ENCODE measurements at places on chromosomes 7 and 10.

DNA sequence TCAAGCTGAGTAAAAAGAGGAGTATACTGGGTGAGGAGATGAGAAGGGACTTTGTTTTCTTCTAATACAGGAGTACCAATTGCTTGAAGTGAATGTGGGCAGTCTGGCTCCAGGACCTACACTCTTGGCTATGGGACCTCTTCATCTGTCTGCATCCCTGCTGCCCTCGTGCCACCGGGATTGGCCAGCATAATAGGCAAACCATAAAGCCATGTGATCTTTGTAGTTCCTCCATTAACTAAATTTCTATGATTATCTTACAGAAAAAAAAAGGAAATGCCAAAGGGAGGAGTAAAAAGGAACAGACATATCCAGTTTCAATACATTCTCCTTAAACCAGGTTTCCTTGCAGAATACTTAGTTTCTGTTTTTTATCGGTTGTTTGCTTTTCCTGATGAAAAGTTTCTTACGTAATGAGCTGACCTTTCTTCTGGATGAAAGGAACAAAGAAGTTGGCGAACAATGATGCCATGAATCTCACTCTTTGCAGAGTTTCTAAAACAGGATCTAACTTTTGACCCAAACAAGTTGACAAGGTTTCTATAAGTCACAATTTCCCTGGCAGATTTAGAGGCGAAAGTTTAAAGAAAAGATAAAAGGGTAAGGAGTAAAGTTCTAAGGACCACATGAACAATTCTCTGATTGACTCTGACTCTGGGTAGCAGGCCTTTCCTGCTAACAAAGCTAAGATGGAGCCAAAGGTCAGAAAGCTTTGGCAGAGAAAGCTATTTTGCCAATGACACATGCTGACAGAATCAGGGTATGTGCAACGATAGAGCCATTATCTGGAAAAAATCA is 54.1 kb downstream of the LAMB1 start:
- DNase-seq, result no peak

- DNase-seq, result no peak
Measured at GRCh38 chr10:113161066-113161465, 211.0 kb downstream of the TCF7L2 start.

DNA sequence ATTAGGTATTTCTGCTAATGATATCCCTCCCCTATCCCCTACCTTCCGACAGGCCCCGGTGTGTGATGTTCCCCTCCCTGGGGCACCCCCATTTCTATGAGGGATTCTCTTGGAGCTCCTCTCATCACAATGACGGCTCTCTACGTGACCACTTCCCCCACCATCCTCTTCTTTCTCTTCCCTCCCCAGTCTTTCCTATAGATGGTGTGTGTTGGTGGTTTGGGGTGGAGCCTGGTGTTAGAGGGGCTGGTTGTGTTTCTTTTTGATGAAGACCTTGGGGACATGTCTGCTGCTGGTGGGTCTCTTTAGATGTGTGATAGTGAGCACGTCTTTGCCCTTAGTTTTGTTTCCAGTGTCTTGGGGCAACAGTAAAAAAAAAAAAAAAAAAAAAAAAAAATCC is 28.6 kb downstream of the RPS24 start:
- no peak for DNase-seq

GRCh38 chr10:29857843-29858701 is 201.3 kb downstream of the JCAD start:
- DNase-seq, result no peak

DNA sequence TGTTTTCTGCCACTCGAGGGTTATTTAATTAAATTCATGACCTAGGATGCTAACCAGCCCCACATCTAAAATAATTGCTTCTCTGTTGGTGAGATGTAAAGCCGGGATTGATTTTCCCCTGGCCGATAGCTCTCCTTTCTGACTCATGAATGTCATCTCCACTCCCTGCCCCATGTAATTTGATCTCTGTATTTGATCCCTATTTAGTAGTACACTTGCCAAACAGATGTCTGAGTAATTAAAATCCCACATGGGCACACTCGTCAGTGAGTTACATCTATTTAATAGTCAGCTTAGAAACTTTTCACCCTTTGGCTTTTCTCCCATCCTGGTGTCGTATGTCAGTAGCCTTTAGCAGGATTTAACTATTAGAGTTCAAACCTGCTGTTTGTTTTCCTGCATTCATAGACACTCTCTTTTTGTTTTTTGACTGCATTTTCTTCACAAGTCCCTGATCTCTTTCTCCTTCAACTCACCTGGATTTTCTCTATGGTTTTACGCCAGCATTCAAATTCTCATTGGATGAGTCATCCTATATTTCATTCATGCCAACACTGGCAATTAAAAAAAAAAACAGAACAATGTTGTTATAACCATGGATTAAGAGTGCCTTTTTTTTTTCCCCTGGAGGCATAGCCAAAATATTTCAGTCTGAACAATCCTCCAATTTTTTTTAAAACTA is 82.7 kb downstream of the SPAG6 start:
- DNase-seq, result no peak

- DNase-seq, result no peak
Measured at GRCh38 chr7:135678612-135679575, 16.6 kb downstream of the STMP1 start.

GRCh38 chr7:93232673-93233018 is 480 bp downstream of the VPS50 start:
- DNase-seq, result no peak

DNA sequence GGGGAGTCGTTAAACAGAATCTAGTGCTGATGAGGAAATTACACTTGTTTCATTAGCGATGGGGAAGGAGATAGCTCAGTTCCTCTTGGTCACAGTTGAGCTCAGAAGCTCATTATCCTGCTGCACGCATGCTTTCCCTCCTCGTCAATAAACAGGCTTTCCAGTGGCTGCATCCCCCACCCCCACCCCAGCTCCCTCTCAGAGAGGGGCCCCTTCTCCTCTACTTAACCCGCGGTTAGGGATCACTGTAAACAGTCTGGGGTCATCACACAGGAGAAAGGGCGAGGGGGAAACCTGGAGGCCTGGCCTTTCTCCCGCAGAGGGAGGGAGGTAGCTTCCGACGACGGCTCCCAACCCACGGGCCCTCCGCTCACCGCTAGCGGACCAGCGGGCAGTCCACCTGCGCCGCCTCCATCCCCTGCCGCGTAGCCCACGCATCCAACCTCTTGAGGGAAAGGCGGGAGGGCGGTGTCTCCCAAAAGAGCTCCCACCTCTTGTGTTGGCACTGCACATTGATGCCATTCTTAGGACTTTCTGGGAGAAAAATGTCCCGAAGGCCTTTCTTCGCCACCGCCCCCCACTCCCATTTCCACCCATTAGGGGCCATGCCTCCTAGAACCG is 80.8 kb downstream of the PAX2 start:
- no peak for DNase-seq

DNA sequence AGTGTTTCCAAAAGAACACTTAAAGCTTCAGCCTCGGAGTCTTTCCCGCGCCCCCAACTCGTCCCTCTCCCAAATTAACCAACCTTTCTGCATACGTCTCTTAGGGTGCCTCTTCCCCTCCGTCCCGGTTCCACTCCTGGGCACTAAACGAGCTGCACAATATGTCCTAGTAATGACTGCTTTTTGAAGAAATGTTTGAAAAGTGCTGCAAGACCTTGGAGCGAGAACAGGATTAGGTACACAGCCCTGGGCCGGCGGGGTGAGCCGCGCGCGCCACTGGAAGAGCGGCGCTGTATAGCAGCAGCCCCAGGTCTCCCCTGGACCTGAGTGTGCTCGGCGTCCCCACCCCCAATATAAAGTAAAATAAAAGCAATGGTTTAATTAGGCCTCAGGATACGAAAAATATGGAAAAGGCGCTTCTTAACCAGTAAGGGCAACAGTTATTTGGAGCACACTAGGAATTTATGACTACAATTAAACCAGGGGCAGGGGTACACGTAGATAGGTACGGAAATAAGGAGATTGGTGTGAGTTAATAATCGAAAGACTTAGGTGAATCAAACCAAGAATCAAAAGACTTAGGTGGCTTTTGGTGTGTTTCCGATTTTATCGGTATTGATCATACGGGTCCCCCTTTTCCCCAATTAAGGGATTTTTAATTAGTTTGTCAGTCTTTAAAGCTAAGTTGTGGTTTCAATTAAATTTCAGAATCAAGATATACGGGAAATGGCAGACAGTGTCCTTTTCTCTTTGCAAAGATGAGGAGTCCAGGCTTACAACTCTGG is 1.9 kb downstream of the TET1 start:
- no peak for DNase-seq
